Stimulated activated CD8-positive, alpha-beta memory T cell treated with anti-CD3 and anti-CD28 coated beads, Interleukin-7, amount 100 ng/mL, for 24 hours (primary cell): ENCODE measurements at places on chromosomes 5 and 9.

DNA sequence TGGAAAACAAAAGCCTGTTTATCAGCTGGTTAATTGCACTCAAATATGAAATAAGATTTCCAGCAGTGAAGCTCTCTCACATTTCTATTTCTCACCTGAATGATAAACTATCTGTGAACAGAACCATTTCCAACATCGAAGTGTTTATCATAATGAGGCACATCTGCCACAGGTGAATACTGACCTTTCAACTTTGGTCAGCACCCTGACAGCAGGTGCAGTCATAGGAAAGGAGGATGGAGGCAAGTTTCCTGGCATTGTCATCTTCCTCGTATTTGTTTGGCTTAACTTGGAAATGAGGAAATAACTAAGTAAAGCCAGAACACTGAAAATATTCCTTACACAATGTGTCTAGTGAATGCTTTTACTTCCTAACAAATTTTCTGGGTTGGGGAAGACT lies 716.4 kb downstream of the NR2F1-AS1 start:
- no peak for DNase-seq

- no peak for DNase-seq
Observed at GRCh38 chr5:125550274-125550673, 803.8 kb upstream of the ZNF608 start.

DNA sequence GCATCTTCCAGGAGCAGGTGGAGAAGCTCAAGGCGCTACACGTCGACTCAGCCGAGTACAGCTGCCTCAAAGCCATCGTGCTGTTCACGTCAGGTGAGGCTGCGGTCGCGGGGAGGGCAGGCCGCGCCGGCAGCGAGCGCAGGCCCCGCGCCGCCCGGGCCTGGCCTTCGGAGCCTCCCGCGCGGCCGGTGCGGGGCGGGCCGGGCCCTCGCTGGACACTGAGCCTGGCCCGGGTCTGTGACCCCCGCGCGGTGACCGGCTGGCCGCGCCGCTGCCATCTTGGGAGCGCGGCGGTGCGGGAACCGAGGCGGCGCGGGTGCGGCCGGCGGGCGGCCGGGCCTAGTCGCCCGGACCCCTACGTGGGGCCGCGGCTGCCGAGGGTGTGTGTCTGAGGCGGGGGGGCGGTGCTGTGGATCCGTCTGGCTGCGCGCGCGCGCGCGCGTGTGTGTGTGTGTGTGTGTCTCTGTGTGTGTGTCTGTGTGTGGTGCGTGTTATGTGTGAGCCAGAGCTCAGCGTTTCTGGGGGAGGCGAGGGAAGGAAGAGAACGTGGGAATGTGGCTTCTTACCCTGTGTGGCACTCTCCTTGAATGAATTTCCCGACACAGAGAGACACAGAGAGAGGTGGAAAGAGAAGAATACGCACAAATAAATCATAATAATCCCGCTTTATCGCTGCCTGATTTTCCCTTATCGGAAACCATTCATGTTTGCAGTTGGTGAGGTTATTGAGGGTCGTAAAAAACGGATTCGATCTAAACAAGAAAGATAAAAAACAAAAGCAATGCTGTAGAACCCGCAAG lies 5.5 kb downstream of the NR2F1 start:
- no peak for DNase-seq

DNA sequence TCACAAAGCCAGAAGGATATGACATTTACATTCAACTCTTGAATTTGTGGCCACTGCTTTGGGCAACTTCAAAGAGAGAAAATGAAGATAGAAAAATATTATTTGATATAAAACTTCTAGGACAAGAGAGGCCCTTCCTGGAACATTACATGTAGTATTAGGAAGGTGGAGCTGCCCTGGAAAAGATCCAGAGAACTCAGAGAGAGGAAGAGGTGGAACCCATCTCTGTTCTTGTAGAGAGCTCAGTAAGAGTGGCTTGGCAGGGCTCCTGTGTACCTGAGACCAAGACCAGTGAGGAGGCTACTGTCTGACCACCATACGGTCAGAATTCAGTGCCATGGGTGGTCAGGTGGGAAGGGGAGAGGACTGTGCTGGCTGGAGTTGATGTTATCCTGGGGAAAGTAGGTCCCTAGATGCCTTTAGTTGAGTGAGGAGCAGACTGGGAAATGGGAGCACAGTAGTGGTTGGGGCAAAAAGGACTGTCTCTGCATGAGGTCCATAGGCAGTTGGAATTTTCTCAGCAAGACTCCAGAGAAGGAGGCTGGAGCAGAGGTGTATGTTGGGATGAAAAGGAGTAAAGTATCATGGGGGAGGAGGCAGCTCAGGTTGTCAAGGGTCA lies 7.6 kb downstream of the TGFBI start:
- DNase-seq = no peak

- DNase-seq = no peak
Observed at GRCh38 chr5:93723005-93723404, 18.4 kb downstream of the POU5F2 start.

- DNase-seq = no peak
Observed at GRCh38 chr5:52844885-52845284, 57.2 kb downstream of the ITGA1 start.
